ENCODE measurements at places on chromosomes 3 and 15. TPM values are rescaled to one million over a fixed set of nuclear protein-coding genes. Genes with fewer than 3 reads are reported as not detected.
A peak's percentile ranks its signal among the peaks of the same experiment; 100 is the strongest.

DNA sequence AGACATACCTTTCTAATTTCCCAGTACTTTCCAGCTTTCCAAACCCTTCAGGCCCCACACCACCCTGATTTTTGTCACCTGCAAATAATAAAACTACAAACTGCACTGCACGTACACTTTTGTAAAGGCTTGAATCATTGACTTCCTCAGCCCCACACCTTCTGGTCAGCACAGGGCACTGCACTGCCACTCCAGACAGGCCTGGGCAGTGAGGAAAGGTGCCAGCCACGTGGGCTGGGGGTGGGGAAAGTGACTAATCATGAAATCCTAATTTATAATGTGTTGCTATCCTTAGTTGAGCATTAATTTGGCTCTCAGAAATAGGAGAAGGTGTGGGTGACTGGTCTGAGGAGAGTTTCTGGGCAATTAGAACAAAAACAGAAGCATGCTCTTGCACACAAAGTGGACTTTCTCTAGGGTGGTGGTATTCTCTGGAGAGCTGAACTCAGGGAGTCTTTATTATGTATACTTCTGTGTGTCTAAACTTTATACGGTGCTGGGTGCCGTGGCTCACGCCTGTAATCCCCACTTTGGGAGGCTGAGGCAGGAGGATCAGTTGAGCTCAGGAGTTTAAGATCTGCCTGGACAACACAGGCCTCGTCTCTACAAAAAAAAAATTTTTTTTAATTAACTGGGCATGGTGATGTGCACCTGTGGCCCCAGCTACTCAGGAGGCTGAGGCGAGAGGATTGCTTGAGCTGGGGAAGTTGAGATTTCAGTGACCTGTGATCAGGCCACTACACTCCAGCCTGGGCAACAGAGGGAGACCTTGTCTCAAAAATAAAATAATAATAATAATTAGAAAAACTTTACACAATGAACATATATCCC is 58.2 kb upstream of the FLNB start:
- DNase-seq, result peak; percentile 76

Gene TTLL13
- 0.16 TPM for total RNA-seq

DNA sequence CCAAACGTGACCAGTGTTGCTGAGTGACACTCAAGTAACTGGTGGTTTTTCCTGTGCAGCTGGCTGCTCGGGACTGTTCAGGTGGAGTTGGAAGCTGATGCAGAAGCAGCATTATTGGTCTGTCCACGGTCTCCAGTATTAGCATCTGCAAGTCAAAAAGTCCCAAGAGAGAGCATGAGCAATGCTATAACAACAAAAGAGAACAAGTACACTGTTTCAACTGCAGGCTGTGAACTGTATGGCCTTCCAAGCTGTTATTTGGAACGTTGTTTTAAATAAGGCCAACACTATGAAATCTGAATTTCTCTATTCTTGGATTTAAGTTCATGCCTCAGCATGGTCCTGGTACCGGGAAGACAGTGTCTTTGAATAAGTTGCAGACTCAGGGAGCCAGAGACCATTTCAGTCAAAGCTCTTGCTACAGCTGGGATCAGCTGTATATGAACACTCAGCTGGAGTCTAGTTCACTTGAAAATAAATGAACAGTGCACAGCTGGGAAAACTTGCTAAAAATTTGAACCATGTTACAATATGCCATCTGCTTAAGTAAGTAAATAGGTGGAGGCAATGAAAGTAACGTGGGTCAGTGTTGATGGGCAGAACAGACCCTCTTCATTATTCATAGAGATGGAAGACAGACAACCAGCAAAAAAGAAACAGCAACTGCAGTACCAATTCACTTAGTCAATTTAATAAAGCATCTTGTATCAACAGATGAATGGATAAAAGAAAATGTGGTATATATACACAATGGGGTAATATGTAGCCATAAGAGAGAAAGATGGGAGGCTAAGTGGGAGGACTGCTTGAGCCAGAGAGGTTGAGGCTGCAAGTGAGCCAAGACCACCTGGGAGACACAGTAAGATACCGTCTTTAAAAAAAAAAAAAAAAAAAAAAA is 45.1 kb downstream of the NR1I2 start:
- DNase-seq, result no peak

- DNase-seq, result no peak
Measured at GRCh38 chr3:157871838-157872460, 234.3 kb downstream of the SHOX2 start.

DNA sequence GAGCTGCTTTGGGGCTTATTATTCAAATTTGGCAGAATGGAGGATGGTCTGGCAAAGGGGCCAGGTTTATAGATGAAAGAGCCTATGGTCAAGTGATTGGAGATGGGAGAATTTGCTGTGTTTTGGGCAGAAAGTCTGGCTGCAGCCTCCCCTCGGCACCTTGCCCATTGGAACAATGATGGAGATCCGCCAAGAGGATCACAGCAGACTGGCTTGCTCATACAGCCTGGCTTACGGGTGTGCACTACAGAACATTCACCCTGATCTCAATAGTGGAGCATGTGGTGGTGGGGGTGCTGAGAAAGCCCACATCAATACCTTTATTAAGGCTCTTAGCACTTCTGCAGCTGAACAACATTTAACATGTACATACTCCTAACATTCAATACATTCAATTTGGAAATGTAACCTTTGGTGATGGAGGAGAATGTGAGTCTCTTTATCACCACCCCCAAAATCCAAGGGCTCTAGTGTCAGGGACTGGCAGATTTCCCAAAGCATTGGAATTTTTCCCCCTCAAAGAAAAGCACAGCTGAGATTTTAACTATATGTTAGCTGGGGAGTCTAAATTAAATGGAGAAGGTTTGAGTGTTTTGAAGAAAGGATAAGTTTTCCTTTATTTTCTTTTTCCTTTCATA is 118.4 kb upstream of the TMC3 start:
- DNase-seq, result no peak

Gene USP3
- total RNA-seq, result 16.2 TPM

Gene AGTR1
- total RNA-seq, result 0.67 TPM

GRCh38 chr15:78716651-78717050 is 75.6 kb upstream of the CHRNB4 start:
- no peak for DNase-seq

Gene NR1I2
- 0.08 TPM for total RNA-seq

DNA sequence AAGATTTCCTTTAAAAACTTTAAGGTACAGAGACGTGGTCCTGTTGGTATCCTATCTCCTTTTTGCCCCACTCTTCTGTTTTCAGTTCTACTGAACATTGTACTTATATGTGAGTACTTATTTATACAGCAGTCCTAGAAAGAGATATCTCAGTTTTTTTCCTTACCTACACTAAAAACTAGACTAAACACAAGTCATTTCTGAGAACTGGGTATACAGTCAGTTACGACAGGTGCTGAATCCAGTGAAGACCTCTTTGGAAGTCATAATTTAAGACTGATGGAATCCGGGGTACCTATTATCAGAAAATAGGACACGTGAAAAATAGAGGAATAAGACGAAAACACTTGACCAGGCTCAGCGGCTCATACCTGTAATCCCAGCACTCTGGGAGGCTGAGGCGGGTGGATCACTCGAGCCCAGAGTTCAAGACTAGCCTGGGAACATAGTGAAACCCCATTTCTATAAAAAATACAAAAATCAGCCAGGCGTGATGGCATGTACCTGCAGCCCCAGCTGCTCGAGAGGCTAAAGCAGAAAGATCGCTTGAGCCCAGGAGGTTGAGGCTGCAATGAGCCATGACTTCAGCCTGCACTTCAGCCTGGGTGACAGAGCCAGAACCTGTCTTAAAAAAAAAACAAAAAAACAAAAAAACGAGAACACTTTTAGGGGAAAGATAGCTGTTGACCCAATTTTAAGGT is 76.3 kb downstream of the KLHL25 start:
- DNase-seq, result no peak

DNA sequence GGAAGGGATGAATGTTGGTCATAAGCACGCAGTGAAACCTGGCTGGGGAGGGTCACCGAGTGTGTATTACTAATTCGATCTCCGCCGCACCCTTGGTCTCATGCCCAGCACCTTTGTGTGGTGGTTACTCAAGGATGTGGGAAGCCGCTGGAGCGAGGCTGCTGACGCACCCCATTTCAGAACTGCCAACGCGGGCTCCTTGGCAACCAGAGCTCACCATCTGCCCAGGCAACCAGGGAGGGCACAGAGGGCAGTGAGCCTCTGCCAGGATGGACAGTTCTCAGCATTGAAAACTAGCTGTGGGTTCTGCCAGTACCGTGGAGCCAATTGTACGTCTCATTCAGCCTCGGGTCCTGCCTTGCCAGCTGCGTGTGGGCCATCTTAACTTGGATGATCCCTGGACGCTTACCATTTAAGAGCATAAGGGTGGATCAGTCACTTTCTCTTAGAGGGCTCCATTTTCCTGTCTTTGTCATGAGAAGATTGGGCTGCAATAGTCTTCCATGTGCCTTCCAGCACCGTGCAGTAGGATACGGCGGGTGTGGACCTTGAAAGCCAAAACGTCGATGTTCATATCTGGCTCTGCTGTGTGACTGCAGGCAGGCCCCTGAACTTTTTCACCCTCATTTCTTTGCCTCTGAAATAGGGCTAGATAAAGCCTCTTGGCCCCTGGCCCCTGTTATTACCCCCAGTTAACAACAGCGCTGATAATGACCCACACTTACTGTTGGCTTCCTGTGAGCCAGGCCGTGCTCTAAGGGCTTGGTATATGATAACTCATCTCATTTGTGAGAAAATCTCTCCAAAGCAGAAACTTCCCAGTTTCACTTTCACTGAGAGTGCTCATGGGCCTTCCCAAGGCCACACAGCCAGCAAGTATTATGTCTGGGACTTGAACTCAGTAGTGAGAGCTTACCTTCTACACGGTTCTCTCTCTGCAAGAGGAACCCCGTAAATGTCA is 238.8 kb downstream of the OPA1 start:
- DNase-seq, result no peak

All from cardiac septum (tissue), 1 donor.